Ascending aorta (tissue), 2 donors: ENCODE measurements at places on chromosomes 13 and 19. TPM values are rescaled to one million over a fixed set of nuclear protein-coding genes. Genes with fewer than 3 reads are reported as not detected.

- no peak within 1 kb of the TSS for H3K4me3 ChIP-seq
- H3K36me3 ChIP-seq: no peaks in the 10 kb centered on the region
- DNase-seq: no peak
- no peak within 1 kb of the TSS for H3K27ac ChIP-seq
- H3K27me3 ChIP-seq: no peaks in the 10 kb centered on the region
These were observed at the start of gene CEACAM5 for GRCh38 chr19:41708481-41708880. Gene CEACAM5 (plus strand): TSS chr19:41708626. CDS start chr19:41708732, 106 bp downstream.

IL17D gene
- total RNA-seq: not detected

DNA sequence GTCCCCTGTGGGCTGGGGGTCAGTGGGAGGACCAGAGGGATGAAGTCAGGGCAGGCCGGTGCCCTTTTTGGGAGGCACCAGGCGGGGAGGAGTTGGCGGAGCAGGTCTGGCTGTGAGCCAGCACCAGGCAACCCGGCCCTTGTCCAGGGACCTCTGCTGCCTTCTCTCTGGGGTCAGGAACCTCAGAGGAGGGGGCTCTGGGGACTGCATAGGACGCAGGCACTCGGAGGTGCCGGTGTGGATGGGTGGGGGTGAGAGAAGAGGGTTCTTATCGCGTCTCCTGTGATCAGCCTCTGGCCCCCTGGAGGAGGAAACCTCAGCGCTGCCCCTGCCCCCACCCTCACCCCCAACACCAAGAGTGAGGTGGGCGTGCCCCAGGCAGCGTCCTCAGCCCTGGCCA, 16.5 kb downstream of the DPF1 start:
- no peak overlapping the region for H3K4me3 ChIP-seq
- no peak for DNase-seq
- peaks cover 14% of the 10 kb centered on the region for H3K36me3 ChIP-seq
- H3K27me3 ChIP-seq: no peaks in the 10 kb centered on the region
- no peak overlapping the region for H3K27ac ChIP-seq

DNA sequence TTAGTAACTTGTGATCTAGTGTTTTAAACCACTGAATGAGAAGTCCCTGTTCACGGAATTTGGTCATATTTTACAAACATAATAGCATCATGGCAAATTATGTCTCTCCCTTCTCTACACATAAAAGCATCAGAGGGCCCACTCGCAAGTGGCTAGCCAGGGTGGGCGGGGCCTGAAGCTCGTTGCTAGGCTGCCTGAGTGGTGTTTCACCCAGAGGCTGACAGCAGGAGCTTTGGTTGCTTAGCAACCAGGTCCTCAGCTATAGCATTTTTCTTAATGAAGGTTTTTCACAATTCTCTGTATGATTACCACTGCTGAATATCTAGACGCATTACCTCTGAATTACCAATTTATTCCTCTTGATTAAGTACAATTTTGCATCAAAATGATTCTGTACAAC, 126.5 kb downstream of the NALCN start:
- no peak overlapping the region for H3K27ac ChIP-seq
- no peaks in the 10 kb centered on the region for H3K36me3 ChIP-seq
- H3K4me3 ChIP-seq: no peak overlapping the region
- H3K27me3 ChIP-seq: no peaks in the 10 kb centered on the region
- H3K4me1 ChIP-seq: no peaks in the 10 kb centered on the region

EBPL gene
- 18.3 TPM for total RNA-seq

DNA sequence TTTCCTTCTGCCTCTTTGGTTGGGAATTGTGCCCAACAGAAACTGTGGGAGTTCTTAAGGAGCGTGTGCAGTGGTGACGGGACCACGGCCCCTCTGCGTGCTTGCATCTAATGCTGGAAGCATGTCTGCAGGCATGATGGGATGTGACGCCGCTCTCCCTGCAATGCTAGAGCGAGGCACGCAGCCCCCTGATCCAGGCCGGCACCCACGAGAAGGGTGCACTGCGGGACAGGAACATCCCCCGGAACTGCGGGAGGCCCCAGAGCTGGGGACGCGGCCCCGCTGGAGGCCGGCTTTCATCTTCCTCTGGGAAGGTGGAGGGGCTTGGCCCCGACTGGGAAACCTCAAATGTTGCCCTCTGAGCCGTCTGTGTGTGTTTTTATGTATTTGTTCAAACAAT, 32.7 kb downstream of the TMEM255B start:
- no peak overlapping the region for H3K27ac ChIP-seq
- H3K36me3 ChIP-seq: no peaks in the 10 kb centered on the region
- H3K4me3 ChIP-seq: no peak overlapping the region
- H3K4me1 ChIP-seq: no peaks in the 10 kb centered on the region

- no peaks in the 10 kb centered on the region for H3K27me3 ChIP-seq
- H3K27ac ChIP-seq: no peak overlapping the region
- no peaks in the 10 kb centered on the region for H3K4me1 ChIP-seq
These were observed 11.3 kb downstream of the LCP1 start for GRCh38 chr13:46170687-46171086.

ZNF581 gene
- total RNA-seq: 12.1 TPM

DNA sequence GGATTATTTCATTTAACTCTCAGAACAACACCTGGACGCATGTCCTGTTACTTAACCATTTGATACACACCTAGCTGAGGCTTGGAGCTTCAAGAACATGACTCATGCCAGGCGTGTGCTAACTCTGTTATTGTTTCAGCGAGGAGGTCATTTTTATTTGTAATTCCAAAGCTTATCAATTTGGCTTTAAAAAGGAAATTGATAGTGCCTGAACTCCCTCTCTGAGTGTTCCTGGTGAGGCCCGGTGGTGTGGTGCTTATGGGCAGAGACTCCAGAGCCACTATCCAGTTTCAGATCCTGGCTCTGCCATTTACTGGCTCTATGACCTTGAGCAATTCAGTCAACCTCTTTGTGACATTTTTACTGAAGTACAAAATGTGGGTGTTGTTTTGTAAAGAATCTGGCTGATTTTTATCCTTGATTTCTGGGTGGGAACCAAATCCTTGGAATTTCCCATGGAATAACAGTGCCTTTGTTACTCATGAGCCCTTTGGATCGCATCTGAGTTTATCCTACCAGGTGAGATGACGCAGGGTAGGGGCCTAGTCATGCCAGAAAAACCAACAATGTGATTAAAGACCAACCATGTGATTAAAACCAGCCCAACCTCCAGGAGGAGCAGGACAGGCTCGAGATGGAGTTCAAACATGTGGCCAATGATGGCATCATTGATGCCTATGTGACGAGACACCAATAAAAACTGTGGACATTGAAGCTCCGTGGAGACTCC, 198.8 kb downstream of the MYO16 start:
- DNase-seq: no peak
- no peaks in the 10 kb centered on the region for H3K4me1 ChIP-seq
- no peaks in the 10 kb centered on the region for H3K27me3 ChIP-seq
- H3K4me3 ChIP-seq: no peak overlapping the region
- H3K36me3 ChIP-seq: no peaks in the 10 kb centered on the region

GRCh38 chr13:31014456-31014855, 82.0 kb downstream of the TEX26 start:
- no peak overlapping the region for H3K27ac ChIP-seq
- no peak overlapping the region for H3K4me3 ChIP-seq
- DNase-seq: no peak
- H3K27me3 ChIP-seq: no peaks in the 10 kb centered on the region

- peaks cover 39% of the 10 kb centered on the region for H3K4me1 ChIP-seq
- H3K4me3 ChIP-seq: no peak overlapping the region
- H3K36me3 ChIP-seq: peaks cover 13% of the 10 kb centered on the region
These were observed 1.3 kb upstream of the SNAPC2 start for GRCh38 chr19:7918615-7919421.

PSG1 gene
- total RNA-seq: not detected

ZNF177 gene
- not detected for total RNA-seq

DNA sequence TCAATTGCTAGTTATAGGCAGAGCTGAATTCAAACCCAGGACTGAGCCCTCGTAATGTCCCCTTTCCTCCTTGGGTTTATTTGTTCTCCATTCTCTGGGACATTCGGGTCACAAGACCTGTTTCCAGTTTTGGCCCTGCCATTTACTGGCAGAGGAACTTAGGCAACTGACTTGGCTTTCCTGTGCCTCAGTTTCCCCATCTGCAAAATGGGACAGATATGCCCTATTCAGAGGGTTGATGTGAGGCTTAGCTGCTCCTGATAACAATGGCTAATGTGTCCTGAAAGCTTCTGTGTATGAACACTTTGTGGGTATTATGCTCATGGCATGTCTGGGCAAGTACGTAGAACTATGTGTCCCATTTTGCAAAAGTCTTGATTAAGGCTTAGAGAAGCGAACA, 996 bp downstream of the ZNF524 start:
- DNase-seq: no peak
- peak overlapping the region; percentile 100 for H3K27ac ChIP-seq
- peaks cover 3% of the 10 kb centered on the region for H3K4me1 ChIP-seq
- peak overlapping the region; percentile 89 for H3K4me3 ChIP-seq

DNA sequence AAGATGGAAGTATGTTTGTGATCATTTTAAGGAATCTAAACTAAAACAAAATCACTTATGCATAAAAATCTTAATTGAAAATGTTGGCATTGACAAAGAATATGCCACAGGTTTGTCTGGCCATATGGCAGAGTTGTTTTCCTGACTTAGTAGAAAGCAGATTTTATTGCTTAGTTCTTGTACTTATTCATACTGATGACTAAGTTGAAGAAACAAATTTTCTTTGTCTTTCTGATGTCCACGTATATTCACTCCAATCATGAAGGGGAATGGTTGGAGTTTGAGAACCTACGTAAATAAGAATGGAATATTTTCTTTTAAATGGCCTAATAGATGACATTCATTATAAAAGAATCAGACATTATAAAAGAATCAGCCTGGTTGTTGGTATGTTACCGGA, 8.0 kb upstream of the GPC6 start:
- no peak overlapping the region for H3K27ac ChIP-seq
- no peak for DNase-seq
- no peaks in the 10 kb centered on the region for H3K36me3 ChIP-seq
- no peaks in the 10 kb centered on the region for H3K4me1 ChIP-seq

DNA sequence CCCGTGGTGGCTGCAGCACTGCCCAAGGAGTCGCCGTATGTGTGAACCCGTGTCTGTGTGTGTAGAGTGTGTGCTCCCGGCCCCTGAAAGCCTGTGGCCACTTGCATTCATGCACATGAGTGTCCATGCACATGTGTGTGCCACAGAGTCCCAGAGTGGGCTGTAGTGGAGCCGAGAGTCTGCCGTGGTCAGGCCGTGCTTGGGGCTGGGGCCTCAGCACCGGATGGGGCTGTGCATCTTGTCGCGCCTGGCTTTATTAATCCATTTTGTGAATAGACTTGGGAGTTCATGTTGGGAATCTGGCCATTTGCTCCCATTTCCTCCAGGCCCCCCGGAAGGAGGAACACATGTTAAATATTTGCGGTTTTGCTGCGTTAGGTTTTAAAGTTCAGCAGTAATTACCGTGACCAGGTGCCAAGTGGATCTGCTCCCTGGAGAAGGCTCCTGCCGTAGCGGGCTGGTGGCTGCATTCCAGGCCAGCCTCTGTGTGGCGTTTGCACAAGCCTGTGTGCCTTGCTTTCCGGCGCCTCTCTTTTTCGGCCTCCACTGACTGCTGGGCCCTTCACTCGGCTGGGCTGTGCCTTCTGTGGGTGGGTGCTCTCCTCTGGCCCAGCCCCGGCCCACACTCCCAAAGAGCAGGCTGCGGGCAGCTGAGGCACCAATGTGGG, 69.2 kb upstream of the KCTD15 start:
- H3K4me3 ChIP-seq: no peak overlapping the region
- no peaks in the 10 kb centered on the region for H3K4me1 ChIP-seq
- H3K27me3 ChIP-seq: no peaks in the 10 kb centered on the region

GRCh38 chr13:71871844-71872243, 4.8 kb upstream of the DACH1 start:
- no peaks in the 10 kb centered on the region for H3K36me3 ChIP-seq
- H3K4me1 ChIP-seq: no peaks in the 10 kb centered on the region
- no peak overlapping the region for H3K27ac ChIP-seq
- DNase-seq: no peak
- no peaks in the 10 kb centered on the region for H3K27me3 ChIP-seq
- no peak overlapping the region for H3K4me3 ChIP-seq

DNA sequence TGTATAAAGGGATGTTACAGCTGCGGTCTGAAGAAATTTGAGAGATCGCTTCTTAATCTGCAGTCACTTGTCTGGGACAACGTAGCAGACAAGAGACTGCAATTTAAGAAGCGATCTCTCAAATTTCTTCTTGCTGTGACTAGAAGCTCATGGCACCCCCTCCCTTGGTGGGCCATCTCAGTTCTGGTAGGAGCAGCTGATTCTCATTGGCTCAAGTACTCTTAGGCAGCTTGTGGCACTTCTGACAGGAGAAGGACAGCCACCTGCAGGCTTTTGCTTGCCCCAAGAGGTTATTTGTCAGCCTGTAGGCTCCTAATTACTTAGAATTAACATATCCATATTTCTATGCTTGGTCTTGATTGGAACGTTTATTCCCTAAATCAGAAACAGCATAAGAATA, 503.0 kb downstream of the DCT start:
- DNase-seq: no peak
- H3K4me1 ChIP-seq: no peaks in the 10 kb centered on the region
- no peaks in the 10 kb centered on the region for H3K36me3 ChIP-seq
- no peak overlapping the region for H3K4me3 ChIP-seq

THSD8 gene
- total RNA-seq: not detected

DNA sequence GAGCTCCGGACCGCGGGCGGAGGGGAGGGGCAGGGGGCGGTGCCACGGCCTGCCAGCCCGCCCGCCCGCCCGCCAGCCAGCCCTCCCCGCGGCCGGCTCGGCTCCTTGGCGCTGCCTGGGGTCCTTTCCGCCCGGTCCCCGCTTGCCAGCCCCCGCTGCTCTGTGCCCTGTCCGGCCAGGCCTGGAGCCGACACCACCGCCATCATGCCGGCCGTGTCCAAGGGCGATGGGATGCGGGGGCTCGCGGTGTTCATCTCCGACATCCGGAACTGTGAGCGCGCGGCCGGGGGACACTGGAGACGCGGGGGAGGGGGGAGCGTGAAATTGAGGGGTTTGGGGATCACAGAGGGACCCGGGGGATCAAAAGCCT, at the start of gene AP2A1:
TSS of gene AP2A1 (plus strand) at position 72 of the 370 bp plus-strand sequence. CDS start at position 205, 133 bp downstream.
- no peaks in the 10 kb centered on the region for H3K36me3 ChIP-seq
- H3K27ac ChIP-seq: peak within 1 kb of the TSS; percentile 87
- H3K27me3 ChIP-seq: no peaks in the 10 kb centered on the region
- DNase-seq: no peak

PALM3 gene
- total RNA-seq: 1.7 TPM

PROZ gene
- not detected for total RNA-seq

- peaks cover 2% of the 10 kb centered on the region for H3K4me1 ChIP-seq
- H3K36me3 ChIP-seq: no peaks in the 10 kb centered on the region
- no peak for DNase-seq
- no peaks in the 10 kb centered on the region for H3K27me3 ChIP-seq
- peak within 1 kb of the TSS; percentile 57 for H3K27ac ChIP-seq
- peak within 1 kb of the TSS; percentile 55 for H3K4me3 ChIP-seq
These were observed at the start of gene KL for GRCh38 chr13:33016414-33017322. Gene KL (plus strand): TSS chr13:33016423. CDS start chr13:33016441, 18 bp downstream.

DNA sequence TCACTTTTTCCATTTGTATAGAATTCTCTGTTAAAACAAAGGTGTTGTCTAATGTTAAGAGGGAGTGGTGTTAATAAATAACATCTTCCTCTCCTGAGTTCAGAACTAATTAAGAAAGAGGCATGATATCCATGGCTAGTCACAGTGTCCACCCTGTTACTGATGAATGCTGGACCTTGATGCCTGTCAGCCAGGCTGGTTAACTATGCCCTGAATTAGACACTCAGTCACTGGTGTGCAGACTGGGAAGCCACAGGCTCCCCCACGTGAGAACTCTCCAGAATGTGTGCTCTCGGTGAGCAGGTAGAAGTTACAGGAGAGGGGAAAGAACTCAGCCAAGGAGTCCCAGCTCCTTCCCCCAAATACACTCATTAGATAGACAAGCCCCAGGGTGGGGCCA, 56.1 kb upstream of the RNF113B start:
- no peak overlapping the region for H3K4me3 ChIP-seq
- H3K4me1 ChIP-seq: no peaks in the 10 kb centered on the region
- H3K27ac ChIP-seq: no peak overlapping the region
